ENCODE measurements at places on chromosomes 6 and 20. TPM values are rescaled to one million over a fixed set of nuclear protein-coding genes. Genes with fewer than 3 reads are reported as not detected.

Gene KCNB1
- not detected for total RNA-seq

Gene ATP9A
- 22.7 TPM for total RNA-seq

- DNase-seq = no peak
These were observed 219.5 kb downstream of the CDC5L start for GRCh38 chr6:44606976-44607375.

GRCh38 chr6:105024803-105025202, 67.9 kb downstream of the LIN28B start:
- no peak for DNase-seq

DNA sequence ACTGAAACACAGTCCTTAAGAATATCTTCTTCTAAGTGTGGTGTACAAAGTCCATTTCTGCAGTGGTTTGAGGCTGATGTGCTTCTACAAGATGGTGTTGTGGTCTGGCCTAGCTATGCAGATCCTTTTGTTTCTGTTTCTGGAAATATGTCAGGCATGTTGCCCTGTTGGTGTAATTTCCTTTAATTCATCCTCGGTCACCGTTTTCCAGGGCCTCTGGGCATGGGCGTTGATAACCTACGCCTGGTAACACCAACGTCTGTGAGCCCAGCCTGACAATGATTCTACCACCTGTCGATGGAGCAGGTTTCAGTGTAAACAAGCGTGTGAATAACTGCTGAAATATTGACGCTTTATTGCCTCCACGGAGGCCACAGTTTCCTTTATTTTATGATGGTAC, 33.3 kb upstream of the AFDN start:
- no peak for DNase-seq

Gene AFDN
- 28.2 TPM for total RNA-seq

Gene TUBB2B
- total RNA-seq = 0.41 TPM

GRCh38 chr20:40282541-40282940, 406.5 kb downstream of the MAFB start:
- no peak for DNase-seq

DNA sequence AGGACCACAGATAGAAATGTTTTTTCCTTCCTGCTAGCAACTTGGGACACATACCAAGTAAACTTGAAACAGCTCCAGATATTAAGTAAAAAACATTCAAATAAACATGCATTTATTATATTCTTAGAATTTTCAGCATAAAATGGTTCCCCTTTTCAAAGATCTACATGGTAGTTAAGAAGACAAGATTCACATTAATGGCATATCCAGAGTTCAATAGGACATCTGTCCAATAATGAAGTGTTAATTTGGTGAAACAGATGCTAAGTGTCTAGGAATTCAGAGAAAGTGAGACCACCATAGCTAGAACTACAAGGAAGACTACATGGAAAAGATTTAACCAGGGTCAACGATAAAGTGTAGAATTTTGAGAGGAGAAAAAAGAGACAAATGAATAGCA, 184.9 kb downstream of the COL12A1 start:
- no peak for DNase-seq

Gene TIAM2
- total RNA-seq = 41.4 TPM

DNA sequence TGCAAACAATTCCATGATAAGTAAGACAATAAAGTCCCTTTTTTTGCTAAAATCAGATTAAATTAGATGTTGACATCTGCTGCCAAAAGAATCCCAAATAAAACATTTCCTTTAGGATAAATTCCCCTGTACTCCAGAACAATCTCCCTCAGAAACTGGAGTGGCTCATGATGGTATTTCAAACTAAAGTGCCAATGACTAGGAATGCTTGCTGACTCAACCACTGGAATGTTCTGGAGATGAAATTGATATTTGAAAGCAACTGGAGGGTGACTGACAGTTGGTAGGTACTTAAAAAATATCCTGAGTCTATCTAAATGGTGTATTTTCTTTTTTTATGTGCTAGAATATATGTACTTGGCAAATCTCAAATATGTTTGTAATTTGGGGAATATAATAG, 350.1 kb upstream of the TSHZ2 start:
- no peak for DNase-seq

Gene TMEM244
- total RNA-seq = not detected

DNA sequence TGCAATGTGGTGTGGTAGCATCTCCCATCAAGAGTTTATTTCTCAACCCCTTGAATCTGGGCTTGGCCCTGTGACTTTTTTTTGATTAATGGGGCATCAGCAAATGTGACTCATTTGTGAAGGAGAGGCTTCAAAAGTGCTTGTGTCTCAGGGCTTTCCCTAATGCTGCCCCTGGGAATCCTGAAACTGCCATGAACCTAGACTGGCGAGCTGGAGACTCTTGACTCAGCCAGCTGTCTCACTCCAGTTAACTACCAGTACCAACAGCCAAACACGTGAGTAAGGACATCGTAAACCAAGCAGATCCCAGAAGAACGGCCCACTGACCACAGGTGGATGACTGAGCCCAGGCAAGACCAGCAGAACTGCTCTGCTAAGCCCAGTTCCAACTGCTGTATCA, 72.8 kb upstream of the ADTRP start:
- DNase-seq = no peak

DNA sequence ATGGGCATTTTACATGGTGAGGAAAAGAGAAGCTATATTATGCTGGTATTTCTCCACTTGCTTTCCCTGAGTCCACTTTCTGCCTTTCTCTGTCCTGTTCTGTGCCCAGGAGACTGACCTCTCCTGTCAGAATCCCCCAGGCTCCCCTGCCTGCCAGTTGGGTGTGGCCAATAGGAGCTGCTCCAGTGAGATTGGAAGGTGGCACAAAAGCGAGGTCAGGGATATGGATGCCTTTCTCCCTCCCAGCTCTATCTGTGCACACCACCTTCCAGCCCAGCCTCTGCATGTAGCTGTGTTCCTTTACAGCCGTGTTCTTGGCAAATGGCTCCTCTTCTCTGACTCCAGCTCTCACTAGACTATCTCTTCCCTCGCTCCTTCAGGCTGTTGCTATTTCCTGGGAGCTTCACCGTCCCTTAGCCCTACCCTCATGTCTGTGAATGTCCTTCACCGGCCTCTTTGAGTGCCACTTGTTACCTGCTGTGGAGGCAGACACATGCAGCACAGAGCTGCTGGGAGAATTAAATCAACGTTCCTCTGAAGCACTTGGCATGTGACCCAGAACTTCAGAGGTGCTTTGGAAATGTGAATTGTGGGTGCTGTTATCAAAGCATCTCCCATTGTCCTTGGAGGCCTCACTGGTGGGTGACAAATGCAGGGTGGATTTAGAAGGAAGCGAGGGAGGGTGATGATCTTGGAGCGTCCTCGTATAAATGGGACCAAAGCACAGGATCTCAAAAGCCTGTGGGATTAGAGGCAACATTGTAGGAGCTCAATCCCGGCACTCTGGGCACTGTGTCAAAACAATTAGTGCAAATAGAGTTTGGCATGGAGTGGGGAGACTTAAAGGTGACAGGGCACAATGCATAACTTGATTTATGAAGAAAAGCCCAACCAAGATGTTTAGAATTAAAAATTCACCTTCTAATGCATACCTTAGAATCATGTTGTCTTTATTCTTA, 28.9 kb upstream of the RALGAPA2 start:
- DNase-seq = no peak
